Daoy (cell line): ENCODE measurements at places on chromosomes 16 and 17. TPM values are rescaled to one million over a fixed set of nuclear protein-coding genes. Genes with fewer than 3 reads are reported as not detected.

DNA sequence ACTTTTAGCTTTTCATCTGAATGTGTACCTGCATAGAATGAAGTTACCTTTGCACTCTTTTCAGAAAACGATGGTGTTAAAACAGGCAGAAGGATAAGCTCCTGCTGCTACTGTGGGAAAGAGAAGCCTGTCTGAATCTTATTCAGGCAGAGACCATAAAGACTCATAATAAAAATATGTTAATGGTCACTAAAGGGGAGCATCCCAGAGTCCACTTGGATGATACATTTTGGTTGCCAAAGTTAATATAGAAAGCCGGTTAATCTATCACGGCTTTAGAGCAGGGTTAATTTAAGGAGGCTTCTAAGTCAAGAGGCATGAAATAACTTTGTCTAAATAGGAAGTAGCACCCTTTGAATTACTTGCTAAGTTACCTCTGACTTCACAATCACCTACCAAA is 2.9 kb downstream of the MARCHF10 start:
- DNase-seq: peak; percentile 18

DNA sequence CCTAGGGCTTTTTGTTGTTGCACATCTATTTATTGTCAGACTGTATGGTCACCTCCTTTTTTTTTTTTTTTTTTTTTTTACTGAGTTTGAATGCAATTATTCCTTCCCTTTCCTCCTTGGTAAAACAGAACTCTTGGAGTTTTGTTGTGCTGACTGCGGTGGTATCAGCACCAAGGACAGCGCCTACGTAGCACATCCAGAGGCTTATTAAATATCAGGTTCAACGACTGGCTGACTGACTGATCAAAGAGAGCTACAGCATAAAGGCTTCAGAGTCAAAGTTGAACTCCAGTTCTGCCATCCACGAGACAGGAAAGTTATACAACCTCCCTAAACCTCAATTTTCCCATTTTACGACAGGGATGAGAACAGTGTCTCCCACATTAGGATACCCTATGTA is 86.1 kb upstream of the RBFOX1 start:
- DNase-seq: peak; percentile 8

- DNase-seq: no peak
Measured at GRCh38 chr16:49745311-49745747, 110.6 kb downstream of the ZNF423 start.

GRCh38 chr16:26598061-26598460 is 468.7 kb upstream of the C16orf82 start:
- DNase-seq: no peak

UNK gene
- 36.8 and 40.6 TPM in 2 replicates for total RNA-seq

DNA sequence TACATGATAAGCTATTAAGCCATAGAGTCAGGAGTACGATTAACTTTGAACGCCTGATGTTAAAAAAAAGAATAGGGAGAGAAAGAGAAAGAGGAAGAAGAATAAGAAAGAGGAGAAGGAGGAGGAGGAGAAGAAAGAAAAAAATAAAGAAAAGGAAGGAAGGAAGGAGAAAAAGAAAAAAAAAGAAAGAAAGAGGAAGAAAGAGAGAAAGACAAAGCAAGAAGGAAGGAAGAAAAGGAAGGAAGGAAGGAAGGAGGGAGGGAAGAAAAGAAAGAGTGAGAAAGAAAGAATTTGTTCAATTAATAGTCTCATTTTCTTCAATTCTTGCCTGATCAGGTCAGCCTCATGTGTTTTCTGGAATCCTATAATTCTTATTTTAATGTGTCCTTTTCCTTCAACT is 33.7 kb downstream of the HS3ST2 start:
- DNase-seq: no peak

- peak; percentile 51 for DNase-seq
Measured at GRCh38 chr16:66619534-66620428, 15.3 kb downstream of the CMTM3 start.

DNA sequence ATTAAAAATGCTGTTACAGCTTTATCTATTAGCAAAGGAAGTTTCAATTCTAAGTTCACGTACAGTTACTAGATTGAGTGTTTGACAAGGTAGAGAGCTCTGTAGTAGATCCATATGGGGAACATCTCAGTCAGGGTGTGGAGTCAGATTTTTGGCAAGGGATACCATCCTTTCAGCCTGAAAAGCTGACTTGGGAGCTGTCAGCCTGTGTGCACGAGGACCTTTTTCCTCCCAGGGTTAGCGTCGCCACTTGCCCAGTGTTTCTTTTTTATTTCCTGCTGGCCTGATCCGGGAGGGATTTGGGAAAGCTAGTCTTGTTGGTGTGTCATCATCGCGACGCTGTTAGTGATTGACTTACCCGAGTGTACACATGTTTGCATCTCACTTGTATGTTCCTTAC is 29.5 kb downstream of the WWOX start:
- no peak for DNase-seq

GRCh38 chr16:84751241-84751640 is 51.4 kb downstream of the USP10 start:
- no peak for DNase-seq

- no peak for DNase-seq
Measured at GRCh38 chr17:4899341-4900230, at the start of gene C17orf107. Gene C17orf107 (plus strand): TSS chr17:4899536. CDS start chr17:4899763, 227 bp downstream.

DNA sequence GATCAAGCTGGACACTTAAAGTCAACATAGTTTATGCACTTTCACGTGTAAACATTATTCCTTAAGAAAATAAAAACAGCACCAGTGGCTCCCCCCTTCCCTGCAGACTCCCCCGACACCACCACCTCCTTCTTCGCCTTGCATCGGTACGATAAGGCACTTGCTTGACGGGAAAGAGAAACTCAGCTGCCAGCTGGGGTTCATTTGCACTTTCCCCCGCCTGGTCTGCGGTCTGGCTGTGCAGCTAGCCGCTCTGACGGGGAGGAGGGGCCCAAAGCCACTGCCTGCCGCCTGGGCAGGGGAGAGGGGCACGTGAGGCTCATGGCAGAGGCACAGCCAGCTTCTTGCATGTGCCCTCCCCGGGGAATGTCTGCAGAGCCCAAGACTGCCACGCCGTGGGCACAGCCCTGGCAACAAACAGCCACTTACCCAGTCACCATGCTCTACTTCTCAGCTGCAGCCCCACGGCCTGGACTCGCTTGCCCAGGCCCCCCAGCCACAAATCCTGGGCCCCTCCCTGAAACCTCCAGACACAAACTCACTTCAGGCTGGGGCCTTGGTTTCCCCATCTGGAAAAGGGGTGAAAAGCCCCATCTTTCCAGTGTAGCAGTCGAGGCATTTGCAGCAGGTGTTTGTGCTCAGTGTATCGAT is 16.5 kb upstream of the PRM1 start:
- peak; percentile 66 for DNase-seq

- no peak for DNase-seq
Measured at GRCh38 chr17:57356719-57357391, 100.5 kb downstream of the MSI2 start.

DNA sequence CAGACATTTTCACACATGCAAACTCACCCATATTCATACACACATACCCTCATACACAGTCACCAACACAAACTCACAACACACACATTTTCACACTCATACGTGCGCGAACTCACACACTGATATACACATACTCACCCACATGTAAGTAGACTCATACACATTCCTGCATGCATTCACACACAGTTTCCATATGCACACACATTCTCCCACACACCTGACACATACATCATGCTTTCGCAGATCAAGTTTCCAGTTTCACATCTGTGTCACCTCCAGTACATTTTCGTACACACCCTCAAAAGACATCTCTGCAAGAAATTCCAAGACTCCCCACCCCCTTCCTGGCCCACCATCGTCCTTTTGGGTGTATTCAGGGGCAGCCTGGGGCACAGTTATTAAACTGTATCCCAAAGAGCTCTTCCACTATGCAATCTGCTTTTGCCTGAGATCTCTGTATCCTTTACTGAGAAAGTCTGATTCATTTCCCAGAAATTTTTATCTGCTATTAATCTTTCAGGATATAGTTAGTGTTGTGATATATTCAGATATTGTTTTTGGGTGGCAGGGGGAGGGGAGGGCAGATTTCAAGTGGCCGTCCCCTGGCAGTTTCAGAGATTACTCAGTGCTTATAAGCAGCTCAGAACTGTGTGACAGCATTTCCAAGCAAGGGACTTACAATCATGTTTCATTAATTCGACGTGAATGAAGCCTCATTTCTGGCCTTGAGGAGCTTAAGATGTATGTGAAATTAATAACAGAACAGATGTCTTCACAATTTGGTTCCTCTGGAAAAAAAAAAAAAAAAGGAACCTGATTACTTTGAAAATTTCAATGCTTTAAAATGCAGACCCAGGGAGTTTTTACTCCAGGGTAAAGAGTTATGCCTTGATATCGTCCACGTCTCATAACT is 35.3 kb upstream of the MMP2 start:
- no peak for DNase-seq

DNA sequence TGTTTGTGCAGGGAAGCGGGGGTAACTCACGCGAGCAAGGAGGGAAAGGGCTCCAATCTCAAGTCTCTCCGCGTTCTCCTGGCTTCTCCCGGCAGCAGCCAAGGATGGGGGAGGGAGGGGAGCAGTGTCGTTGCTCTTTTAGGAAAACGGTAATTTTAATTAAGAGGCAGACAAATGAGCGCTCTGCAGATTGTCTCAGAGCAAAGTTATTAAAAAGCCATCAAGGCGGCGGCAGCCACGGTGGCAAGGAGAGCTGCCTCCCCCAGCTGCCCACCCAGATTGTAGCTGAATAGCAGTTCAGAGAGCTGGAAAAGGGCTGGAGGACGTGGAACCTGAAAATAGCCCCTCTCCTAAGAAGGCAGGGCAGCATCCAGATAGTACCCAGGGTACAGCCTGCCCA is 11.6 kb downstream of the SRCIN1 start:
- no peak for DNase-seq

- DNase-seq: no peak
Measured at GRCh38 chr17:76841776-76842405, 26.3 kb upstream of the MGAT5B start.

GRCh38 chr17:81207610-81208581 is 14.9 kb downstream of the CEP131 start:
- DNase-seq: no peak

DNA sequence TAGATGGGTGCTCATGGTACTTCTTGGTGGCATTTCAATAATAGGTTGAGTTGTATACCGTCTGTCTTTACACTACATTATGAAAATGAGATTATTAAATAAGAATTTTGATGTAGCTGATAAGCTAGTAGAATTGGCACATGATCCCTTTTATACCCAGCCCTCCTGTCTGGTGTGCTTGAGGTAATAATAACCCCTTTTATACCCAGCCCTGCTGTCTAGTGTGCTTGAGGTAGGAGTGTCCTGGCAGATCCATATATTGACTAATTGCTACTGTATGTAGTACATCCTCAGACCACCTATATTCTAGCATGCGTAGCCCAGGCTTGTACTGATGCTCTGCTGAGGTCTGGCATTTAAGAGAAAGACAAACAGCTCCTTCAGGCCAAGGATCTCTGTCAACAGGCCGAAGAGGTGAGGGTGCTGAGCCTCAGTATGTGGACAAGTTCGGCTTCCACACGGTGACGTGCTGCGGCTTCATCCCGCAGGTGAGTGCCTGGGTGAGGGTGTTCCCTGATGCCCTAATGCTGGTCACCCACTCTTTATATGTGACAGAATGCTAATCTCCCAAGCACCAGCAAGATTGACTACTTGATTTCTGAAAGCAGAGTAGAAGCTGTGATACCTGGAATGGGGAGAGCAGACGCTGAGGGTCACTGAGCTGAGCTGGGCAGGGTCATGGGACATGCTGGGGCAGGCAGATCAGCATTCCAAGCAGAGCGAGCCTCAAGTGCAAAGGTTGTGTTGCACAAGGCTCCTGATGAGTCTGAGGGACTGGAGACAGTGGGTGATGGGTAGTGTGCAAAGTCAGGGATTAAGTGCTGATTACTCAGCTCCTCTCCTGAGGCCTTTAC is 5.7 kb downstream of the FN3K start:
- DNase-seq: no peak

GRCh38 chr16:70396246-70396904 is 42.5 kb downstream of the ST3GAL2 start:
- DNase-seq: no peak

DNA sequence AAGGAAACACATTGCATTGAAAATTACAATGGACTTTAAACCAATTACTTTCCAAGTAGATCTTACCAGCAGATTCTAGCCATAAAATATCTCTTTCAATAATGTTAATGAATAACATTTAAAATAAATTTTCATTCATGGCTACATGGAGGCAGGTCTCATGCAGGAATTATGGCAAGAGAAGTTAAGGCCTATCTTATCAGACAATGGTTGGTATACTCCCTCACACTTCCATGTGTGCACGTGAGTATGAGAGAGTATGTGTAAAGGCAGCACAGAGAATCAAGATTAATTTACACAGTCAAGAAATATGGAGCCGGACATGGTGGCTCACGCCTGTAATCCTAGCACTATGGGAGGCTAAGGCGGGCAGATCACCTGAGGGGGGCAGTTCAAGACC is 76.5 kb downstream of the HELZ start:
- no peak for DNase-seq

DNA sequence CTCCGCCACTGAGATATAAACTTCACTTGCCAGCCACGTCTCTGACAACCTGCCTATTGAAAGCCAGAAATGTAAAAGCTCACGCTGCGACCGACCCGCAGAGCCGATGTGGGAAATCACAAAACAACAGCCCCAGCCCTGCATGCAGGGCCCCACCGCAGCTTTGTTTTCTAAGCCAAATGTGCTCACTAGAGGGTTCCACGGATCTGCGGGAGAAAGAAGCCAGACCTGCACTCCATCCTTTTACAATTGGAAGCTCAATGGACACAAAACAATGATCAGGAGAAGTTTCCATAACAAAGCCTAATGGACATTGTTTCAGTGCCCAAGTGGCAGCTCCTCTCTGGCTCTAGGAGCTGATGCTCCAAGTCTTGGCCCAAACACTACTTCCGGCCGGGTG is 33.1 kb downstream of the WIPI1 start:
- no peak for DNase-seq

GRCh38 chr17:35191001-35191695 is 3.0 kb downstream of the SLC35G3 start:
- no peak for DNase-seq

ANKRD40CL gene
- total RNA-seq: not detected in 2 replicates

DNA sequence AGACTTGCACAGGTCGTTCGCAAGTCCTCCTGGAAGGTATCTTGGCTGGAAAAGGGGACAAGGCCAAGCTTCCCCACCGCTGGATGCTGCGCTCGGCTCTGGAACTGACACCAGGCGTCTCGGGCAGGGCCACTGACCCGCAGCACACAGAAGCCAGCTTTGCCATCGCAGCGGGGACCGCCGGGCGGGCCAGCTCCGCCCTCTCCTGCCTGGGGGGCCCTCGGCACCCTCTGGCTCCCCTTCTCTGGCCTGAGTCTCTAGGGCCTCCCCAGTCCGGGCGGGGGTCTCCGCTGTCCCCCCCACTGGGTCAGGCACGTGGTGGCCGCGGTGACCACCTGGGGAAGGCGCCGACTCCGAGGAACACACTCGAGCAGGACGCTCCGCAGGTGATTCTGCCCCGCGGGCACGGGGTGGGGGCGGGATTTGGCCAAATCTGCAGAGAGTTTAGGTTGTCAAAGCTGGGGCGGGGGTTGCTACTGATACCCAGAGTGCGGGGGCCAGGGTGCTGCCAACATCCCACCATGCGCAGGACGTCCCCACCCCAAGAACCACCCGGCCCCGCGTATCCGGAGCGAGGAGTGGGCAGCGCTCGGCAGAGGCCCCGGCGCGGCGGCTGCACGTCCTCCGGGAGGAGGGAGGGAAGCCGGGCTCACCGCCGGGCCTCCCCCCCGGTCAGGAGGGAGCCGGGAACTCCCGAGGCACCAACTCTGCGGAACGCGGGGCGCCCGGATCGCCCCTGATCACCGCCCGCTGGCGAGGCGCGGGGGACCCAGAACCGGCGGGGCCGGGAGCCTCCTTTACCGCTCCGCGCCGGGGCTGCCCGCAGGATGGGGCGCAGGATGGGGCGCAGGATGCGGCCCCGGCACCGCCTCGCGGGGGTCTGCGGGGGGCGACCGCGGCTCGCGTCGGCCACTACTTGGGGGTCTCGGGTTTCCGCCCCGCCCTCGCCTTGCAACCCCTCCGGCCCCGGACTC is 744 bp upstream of the METRNL start:
- no peak for DNase-seq
